ENCODE measurements at places on chromosomes 7 and 10.

DNA sequence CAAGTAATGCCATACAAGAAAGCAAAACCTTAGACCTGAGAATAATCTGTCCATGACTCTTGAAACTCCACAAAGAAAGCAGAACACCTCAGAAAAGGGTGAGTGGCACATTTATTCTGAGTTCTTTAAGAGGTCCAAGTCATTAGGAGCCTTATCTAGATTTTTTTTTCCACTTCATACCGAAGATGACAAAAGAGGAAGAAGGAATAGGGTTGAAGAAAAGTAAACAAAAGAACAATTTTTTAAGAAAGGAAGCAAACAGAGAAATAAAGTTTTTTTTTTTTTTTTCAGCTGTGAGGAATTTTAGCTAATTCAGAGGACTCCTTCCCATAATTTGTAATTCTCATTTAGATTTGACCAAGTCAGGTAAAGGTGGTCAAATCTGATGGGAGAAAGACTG lies 13.1 kb upstream of the MTPN start:
- DNase-seq = no peak

- DNase-seq = no peak
Measured at GRCh38 chr7:128796327-128796726, 4.6 kb downstream of the CCDC136 start.

GRCh38 chr10:48671914-48672595 lies 12.6 kb upstream of the WDFY4 start:
- no peak for DNase-seq

GRCh38 chr10:130022086-130022485 lies 58.0 kb upstream of the EBF3 start:
- no peak for DNase-seq

- DNase-seq = no peak
Measured at GRCh38 chr7:146414937-146415336, 298.3 kb downstream of the CNTNAP2 start.

GRCh38 chr10:87987206-87987605 lies 123.8 kb downstream of the PTEN start:
- no peak for DNase-seq

DNA sequence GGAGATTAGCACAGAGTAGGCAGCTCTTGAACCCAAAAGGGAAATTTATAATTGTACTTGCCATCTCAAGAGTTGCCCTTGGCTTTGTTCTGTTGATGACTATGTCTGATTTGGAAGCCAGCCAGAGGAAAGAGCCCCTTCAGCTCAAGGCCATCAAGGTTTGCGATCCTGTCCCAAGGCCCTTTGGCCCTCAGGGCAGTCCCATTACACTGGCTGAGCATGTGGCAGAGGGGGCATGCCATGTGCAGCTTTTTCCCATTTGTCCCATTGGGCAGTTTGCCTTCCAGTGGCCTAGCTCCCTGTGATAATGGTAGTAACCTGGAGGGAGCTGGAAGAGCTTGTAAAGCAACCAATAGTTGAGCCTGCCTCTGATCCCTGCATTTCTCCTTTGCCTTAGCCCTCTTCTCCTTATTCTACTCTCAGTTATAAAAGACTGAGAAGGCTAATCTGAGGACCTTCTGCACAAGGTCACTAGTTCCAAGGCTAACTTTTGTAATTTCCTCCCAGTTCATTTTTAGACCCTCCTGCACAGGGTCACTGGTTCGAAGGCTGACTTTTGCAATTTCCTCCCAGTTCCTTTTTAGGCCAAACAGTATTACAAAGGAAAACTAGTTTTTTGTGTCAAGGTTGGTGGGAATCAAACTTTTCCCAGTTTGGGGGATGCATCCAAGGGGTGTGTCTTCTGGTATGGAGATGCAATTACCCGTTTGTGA lies 31.0 kb upstream of the ARHGAP12 start:
- no peak for DNase-seq

DNA sequence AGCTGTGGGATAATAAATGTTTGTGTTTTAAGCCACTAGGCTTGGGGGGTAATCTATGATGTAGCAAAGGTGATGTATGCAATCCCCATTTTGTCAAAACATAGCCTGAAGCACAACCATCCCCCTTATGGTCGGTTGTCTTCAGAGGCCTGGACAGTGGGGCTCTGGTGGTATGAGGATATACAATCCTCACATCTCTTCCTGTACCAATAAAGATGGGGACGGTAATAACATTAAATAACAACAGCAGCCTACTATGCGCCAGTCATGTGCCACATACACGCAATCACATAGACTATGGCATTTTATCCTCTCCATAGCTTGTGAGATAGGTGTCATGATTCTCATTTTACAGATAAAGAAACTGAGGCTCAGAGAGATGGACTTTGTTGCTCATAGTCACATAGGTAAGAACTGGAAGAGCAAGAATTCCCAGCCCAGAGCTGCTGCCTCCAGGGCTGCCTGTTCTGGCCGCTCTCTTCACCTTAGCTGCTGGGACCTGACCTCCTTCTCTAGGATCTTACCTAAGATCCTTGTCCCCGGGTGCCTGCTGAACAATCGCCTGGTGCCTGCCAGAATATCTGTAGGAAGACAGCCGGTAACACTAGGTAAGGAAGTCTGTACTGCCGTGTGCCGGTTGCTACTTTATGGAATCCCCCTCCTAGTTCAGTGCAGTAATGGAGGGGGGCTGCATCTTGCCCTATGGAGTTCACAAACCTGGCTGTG lies 108.6 kb downstream of the ARHGAP22 start:
- DNase-seq = no peak

- DNase-seq = no peak
Measured at GRCh38 chr7:101681170-101682007, 52.3 kb upstream of the MYL10 start.

GRCh38 chr7:94975336-94975735 lies 67.9 kb downstream of the PPP1R9A start:
- DNase-seq = no peak

- no peak for DNase-seq
Measured at GRCh38 chr10:784403-785088, 95.1 kb upstream of the DIP2C start.

DNA sequence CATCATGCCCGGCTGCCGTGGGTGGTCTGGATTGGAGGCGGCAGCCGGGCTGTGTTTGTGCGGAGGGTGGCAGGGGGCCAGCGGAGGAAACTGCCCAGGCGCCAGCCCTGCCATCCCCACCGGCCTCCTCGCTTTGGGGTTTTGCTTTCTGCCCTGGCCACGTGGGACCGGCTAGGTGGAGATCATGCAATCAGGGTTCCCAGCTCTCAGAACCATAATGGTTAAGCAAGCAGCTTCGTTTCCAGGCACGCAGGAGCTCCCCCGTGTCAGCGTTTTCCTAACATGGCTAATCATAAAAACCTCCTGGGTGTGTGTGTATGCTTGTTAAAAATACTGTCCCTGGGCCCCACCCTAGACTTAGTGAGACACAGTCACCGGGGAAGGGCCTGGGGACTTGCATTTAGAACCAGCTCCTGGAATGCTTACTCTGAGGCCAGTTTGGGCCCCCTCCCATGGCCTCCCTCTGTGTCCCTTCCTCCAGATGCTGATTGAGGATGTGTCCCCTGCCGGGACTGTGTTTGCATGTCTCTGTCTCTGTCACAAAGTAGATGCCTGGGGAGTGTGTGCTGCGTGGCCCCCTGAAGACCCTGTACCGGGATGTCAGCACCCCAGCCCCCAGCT lies 119.3 kb downstream of the CUX1 start:
- DNase-seq = no peak

DNA sequence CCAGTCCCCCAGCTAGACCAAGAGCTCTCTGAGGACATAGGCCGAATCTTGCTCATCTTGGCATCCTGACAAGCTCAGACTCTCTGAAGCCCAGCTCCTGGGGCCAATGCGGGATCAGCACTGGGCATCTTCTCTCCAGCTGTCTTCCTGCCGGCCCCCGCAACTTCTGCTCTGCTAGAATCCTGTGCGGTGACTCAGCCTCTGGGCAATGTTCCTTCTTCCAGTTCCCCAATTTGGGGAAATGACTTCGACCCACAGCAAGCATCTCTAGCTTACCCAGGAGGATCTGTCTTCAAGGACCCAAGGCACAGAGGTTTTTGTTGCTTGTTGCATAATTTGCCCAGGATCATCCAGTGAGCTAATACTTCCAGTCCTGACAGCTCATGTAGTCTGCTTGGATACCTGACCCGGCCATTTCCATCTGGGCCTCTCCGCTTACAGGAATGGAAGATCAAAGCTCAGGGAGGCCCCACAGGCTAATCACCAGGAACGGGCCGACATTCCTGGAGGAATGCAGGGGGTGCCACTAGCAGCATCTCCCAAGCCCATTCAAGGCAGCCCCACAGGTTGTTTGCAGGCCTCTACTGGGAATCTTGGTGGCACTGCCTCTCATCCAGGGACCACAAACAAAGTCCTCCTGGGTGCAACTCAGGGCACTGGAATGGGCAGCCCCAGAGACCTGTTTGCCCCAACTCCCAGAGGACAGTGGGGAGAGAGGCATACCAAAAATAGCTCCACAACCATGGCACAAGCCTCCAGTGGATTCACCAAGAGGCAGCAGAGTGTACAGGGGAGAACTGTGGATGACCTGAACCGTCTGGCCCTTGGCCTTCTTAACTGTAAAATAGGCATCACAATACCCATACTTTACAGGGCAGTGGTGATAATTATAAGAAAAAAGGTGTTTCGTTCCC lies 151.9 kb downstream of the NEURL1 start:
- DNase-seq = no peak

DNA sequence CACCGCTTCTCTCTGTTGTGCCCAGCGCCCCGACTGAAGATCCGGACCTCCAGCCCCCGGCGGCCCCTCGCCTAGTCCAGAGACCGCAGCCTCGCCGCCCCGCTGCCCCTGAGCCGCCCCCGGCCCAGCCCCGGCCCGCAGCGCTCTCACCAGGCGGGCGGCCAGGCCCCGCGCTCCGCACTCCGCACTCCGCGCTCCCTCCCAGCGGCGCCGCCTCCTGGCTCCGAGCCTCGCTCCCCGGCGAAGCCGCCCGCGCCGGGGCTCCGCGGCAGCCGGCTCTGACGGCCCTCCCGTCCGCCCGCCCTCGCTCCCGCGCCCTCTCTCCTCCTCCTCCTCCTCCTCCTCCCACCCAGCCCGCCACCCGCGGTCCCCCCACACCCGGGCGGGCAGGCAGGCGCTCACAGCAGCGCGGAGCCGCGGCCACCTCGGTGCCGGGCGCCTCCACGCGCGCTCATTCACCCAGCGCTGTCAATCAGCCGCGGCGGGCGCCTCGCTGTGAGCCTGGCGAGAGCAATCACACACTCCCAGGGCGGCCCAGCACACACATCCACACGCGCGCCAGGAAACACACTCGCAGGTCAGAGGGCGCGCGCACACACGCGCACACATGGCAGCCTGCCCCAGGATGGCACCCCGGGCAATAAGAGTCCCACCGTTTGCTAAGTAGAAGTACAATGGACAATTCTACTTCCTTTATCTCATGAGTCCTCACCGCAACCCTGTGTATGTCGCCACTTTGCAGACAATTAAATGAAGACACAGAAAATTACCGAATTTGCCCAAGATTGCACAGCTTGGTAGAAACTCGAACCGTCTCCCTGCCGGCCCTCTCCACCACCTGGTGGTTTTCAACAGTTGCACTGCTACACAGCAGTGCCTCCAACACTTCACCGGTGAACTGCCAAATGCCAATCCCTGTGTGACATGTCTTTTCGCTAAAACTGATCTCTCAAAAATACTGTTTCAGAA lies at the start of gene PRRT4:
Gene PRRT4, minus strand, starts transcription at position 280 of the 969 bp plus-strand sequence.
- DNase-seq = no peak

DNA sequence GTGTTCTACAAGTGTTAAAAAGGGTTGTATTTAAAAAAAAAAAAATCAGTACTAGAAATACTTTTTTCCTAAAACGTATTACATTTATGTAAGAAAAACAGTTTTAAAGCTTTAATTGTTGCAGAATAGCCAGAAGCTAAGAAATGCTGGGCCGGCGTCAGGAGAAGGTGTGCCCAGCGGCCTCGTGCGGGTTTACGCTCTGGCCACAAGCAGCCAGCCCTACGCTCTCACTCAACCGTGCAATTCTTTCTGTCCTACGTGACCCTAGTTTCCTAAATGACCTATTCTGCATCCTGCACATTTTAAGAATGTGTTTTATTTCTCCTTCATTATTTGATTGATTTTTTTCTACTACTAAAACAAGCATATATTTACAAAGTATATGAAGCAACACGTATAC lies 279.7 kb upstream of the KLF14 start:
- DNase-seq = no peak

DNA sequence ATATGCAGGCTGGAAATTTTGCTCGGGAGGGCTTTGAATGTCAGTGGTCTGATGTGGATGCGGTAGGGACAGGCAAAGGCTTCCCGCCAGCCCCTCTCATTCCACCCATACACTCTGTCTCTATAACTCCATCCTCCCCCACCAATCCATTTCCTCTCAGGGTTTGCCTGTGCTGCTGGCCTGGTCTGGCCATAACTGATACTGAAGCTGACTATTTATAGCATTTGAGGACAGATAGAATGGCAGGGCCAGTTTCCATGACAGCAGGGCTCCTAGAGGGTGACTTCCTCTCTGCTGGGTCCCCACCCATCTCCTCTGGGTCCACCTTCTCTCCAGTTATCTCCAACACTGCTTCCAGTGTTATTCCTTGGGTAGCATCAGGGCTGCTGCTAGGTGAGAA lies 6.6 kb upstream of the PDLIM1 start:
- DNase-seq = no peak

- DNase-seq = no peak
Measured at GRCh38 chr10:59675812-59676211, 33.8 kb downstream of the SLC16A9 start.

DNA sequence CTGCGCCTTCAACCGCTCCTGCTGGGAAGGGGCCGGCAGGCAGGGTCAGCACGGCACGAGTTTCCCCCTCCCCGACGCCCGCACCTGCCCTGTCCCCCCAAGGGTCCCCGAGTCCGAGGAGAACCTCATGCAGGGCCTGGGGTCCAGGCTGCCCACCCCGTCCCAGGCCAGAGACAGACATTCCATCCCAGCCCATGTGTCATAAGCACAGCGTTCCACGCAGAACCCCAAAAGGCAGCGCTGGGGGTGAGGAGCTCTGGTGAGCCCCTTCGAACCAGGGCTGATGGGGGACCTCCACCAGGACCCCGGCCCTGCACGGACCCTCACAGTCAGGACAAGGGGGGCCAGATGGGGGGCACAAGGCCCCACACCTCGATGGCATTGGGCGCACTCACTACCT lies 49.2 kb downstream of the TNRC18 start:
- DNase-seq = no peak

DNA sequence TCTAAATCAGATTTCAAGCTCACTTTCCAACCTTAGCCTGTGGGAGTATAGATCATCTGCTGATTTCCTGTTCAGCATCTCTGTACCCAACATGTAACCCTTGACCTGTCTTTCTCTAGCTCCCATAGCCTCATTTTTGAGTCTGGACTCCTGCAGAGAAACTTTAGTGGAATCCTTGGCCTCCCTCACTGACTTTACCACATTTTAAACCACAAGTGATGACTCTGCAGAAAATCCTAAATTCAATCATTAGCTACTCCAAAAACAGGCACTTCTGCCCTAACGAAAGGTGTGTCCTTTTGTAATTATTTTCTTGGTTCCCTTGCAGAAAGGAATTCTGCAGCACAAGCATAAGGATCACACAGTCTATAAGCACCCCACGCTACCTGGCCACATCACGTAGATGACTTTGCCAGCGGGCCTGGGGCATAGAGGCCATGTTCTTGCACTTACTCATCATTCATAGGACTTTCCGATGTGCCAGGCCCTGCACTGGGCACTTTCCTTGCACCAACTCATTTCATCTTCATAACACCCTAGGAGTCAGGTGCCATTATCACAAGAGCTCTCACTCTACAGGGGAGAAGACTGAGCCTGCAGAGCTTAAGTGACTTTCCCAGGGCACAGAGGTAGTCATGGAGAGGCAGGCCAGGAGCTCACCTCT lies 57.2 kb upstream of the OPALIN start:
- DNase-seq = no peak
